SW 1271 (cell line): ENCODE measurements at places on chromosomes 1 and 21.

GRCh38 chr1:94044290-94044790, 76.6 kb downstream of the ABCA4 start:
- no peak for DNase-seq

- no peak for DNase-seq
These were observed 19.7 kb upstream of the MX1 start for GRCh38 chr21:41406340-41406739.

DNA sequence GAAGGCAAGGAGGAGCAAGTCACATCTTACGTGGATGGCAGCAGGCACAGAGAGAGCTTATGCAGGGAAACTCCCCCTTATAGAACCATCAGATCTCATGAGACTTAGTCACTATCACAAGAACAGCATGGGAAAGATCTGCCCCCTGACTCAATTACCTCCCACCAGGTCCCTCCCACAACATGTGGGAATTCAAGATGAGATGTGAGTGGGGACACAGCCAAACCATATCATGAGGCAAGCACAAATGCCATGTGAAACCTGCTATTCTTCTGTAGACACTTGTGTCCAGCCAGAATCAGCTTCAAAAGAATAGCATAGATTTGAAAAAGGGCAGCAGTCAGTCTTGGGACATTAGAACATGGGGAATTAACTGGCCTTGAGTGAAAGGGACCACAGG, 32.2 kb upstream of the UBE2U start:
- no peak for DNase-seq

- no peak for DNase-seq
These were observed 281.4 kb downstream of the HHIPL2 start for GRCh38 chr1:222266223-222267196.

GRCh38 chr1:61993331-61993961, 201.2 kb upstream of the L1TD1 start:
- no peak for DNase-seq

GRCh38 chr1:237390823-237391222, 348.8 kb downstream of the RYR2 start:
- no peak for DNase-seq

GRCh38 chr1:213656039-213656438, 331.7 kb upstream of the PROX1 start:
- DNase-seq, result no peak

- no peak for DNase-seq
These were observed 21.8 kb upstream of the PDC start for GRCh38 chr1:186482661-186483255.

DNA sequence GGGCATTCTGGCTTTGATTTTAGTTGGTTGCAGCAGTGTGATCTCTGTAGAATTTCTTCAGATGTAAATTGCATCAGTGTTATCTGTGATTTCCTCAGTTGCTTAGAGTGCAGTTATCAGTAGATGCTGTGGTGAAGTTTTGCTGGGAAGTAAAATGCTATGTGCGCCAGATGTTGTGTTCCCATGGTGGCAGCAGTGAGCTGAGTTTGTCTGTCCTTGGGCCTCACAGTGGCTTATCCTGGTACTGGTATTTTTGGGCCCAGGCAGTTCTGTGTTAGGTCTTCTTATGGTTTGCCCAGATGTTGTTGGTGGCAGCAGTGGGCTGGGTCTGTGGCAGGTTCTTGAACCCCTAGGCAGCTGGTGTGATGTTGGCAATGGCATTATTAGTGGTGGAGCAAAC, 1242.1 kb downstream of the PLA2G4A start:
- DNase-seq, result no peak

- DNase-seq, result no peak
These were observed 60.1 kb downstream of the TMCO4 start for GRCh38 chr1:19739628-19740027.

DNA sequence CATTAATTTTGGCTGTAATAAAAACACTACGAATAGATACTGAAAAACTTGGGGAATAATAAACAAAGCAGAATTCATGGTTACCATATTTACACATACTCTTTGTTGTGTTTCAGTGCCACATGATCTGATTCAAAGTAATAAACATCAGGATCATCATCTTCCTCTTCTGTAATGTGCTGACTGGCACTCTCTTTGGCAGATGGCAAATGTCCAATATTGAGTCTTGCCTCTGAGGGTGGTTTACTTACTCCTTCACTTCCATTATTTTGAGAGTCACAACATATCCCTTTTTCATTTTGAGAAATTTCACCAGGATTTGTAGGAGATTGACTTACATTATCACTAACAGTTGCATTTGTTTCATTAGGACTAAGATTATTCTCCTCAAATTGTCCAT, 50.7 kb downstream of the ZZZ3 start:
- no peak for DNase-seq

- no peak for DNase-seq
These were observed 2.3 kb downstream of the KRTCAP2 start for GRCh38 chr1:155170806-155171205.

GRCh38 chr21:40547906-40548513, 298.9 kb downstream of the DSCAM start:
- DNase-seq, result no peak

GRCh38 chr1:175198332-175198731, 5.8 kb upstream of the KIAA0040 start:
- no peak for DNase-seq

- no peak for DNase-seq
These were observed 122.7 kb downstream of the CCDC185 start for GRCh38 chr1:223515926-223516325.

DNA sequence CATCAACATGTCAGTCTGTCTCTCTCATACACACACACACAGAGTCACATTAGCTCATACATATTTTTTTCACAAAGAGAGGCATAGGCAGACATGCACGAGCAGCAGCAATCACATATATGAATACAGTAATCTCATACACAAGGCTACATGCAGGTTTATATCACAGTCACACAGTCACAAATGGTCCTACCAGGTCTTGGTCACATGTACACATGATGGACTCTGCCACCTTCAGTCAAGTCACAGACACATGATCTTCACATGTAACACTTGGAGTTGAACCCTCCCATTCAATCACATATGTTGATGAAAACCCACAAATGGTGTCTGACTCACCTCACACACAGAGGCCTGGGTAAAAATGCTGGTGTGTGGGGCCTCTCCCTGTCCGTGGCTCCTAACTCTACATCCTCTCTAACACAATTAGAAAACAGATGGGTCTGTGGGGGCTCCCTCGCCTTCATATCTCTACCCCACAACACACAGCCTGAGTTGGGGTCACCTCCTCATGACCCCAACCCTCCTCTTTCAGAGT, 27.9 kb downstream of the RIMS3 start:
- no peak for DNase-seq

DNA sequence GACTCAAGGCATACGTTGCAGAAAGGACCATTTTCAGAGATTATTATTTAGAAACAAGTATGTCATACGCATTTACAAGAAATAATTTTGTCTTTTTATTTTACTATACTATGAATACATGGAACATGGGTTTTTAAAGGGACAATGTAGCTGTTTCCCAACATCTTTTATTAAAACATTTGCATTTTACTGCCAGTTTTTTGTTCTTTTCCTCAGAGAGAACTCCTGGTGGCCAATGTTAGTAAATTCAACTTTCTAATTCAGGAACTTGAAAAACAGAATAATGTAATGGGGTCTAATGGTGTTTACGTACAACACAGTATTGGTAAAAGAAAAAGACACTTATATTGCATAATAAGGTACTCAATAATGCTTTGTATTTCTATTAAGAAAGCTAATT, 14.9 kb downstream of the PRDM2 start:
- no peak for DNase-seq

- DNase-seq, result no peak
These were observed 39.6 kb downstream of the ASPM start for GRCh38 chr1:197106869-197107268.

DNA sequence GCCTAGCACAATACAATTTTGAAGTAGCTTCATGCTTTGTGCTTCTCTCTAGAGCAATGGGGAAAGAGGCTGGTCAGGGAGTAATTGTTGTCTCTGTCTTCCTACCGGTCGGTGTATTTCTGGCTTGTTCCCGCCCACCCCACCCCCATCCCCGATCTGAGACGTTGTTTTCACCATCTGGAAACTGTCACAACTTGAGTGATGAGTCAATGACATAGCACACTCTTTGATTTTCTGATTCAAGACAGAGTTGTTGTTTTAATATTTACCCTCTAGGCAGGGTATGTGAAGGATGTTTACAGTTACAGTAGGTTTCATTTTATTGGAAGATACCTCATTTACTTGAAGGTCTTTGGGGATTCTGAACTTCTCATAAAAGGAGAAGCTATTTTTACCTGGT, 7.0 kb downstream of the IL12RB2 start:
- DNase-seq, result no peak

GRCh38 chr1:234281826-234282489, 91.3 kb upstream of the COA6 start:
- DNase-seq, result no peak

- no peak for DNase-seq
These were observed 44.8 kb downstream of the RUNX1 start for GRCh38 chr21:35004314-35004713.

DNA sequence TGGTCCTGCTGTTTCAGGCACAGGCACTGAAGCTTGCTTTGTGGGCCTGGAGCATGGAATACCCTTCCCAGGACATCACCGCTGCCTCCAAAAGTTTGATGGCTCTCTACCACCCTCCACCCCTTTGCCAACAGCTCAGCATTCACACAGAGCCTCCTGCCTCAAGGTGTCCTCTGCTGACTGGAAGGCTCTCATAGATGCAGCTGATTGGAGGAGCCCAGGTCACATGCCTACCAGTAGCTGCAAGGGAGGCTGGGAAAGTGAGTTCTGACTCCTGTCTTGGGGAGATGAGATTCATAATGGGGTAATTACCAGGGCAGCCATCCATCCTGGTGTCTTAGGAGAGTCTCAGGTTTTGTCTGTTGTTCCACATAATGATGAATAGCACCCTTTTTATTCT, 124.8 kb upstream of the GRIK3 start:
- no peak for DNase-seq

DNA sequence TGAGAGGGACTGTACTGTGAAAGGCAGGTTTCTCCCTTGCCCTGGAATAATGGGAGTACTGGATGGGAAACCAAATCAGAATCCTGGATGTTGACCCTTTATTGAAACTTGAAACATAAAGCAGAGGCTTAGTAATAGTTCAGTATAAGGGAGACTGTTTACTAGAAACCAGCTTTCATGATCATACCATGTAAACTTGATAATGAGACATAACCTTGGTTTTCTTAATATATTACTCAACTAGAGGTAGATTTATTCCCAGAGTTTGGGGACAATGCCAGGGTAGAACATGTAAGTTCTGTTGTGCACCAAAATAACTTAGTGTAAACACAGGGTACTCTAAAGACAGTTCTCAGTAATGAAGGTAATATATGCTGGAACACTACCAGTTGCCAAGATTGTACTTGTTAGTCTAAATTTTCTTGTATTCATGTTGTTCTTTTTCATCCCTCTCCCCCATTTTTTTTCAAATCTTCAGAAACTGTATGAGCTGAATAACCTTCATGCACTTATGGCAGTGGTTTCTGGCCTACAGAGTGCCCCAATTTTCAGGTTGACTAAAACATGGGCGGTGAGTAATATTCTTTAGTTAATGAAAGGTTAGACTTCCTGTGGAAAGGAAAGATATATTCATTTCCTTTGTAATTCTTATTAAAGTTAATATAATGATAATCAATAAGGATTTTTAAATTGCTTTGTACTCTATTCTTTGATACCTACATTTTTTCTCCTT, 49.6 kb downstream of the ANGPTL1 start:
- DNase-seq, result no peak

GRCh38 chr21:16404776-16405175, 675.0 kb downstream of the USP25 start:
- no peak for DNase-seq

DNA sequence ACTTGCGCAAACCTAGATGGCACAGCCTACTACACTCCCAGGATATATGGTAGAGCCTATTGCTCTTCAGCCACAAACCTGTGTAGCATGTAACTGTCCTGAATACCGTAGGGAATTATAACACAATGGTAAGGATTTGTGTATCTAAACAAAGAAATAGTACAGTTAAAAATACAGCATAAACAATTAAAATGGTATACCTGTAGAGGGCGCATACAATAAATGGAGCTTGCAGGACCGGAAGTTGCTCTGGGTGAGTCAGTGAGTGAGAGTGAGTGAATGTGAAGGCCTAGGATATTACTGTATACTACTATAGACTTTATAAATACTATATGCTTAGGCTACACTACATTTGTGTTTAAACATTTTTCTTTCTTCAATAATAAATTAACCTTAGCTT, 99.3 kb downstream of the PLD5 start:
- no peak for DNase-seq

- no peak for DNase-seq
These were observed 4.9 kb downstream of the CACHD1 start for GRCh38 chr1:64474665-64475439.

DNA sequence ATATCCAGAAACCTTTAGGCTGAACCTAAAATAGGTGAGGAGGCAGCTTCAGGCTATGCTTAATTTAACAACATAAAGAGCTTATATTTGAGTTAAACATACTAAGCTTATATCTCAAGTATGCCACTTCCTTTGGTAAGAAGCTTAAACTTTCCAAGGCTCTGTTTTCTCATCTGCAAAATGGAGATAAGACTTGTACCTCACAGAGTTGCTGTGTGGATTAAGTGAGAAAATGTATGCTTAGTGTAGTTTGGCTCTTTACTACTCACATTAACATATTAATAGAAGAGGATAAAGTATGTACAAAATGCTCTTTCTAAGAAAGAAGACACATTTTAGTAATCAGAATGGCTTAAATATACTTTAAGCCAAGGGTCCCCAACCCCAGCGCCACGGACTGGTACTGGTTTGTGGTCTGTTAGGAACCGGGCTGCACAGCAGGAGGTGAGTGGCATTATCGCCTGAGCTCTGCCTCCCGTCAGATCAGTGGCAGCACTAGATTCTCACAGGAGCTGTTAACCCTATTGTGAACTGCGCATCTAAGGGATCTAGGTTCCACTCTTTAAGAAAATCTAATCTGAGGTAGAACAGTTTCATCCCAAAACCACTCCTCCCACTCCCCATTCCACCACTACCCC, 77.2 kb downstream of the HS2ST1 start:
- no peak for DNase-seq

GRCh38 chr21:41817877-41818855, 51.3 kb upstream of the RIPK4 start:
- no peak for DNase-seq

DNA sequence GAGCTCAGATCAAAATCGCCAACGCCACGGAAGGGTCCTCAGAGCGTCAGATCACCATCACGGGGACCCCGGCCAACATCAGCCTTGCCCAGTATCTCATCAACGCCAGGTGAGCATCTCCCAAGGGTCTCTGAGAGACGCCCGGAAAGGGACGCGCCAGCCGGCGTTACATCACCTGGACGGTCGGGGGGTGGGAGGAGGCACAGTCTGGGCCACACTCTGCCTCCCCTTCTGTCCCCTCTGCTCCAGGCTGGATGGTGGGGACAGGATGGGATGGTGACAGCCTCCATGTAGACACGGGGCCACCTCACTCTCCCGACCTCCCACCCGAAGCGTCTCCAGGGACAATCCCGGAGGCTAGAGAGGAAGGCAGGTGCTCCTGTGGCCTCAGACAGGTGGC, 41.5 kb upstream of the COL6A1 start:
- DNase-seq, result no peak
